ENCODE measurements at places on chromosomes 6 and 20.

- no peak for DNase-seq
These were observed 135.7 kb downstream of the BTBD3 start for GRCh38 chr20:12053353-12053752.

- no peak for DNase-seq
These were observed 268.0 kb downstream of the LRFN2 start for GRCh38 chr6:40319124-40319523.

DNA sequence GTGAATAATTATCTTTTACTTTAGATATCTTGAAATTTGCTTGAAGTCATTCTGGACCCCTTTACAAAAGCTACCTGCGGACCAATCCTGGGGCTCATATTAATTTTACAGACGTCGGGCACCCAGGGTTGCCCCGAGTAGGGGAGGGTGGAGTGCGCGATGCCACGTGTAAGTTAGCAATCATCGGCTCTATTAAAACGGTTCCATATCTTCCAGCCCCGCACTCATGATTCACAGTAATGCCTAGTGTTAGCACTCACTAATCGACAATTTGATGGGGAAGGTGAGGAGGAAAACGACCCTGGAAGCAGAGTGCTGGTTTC lies 34.9 kb upstream of the TCF21 start:
- no peak for DNase-seq

DNA sequence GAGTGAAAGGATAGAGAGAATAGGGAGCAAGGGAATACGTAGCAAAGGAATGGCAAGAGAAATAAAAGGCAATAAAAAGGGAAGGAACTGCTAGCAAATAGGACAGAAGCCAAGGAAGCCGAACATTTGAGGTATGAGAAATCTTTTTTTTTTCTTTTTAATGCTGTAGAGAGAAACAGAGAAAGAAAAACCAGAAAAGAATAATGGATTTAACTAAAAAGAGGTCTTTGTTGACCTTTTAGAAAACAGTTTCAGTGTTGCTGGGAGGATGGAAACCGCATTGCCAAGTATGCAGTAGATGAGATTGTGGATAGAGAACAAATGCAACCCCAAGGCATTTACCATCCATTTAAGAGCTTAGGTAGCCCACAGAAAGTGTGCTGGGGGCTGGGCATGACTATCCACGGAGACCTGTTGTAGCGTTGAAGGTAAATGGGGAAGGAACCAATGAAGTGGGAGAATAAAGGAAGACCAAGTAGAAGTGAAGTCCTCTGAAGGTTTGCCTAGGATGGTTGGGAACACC lies 23.3 kb upstream of the C6orf62 start:
- no peak for DNase-seq

GRCh38 chr6:33692760-33693158 lies 18.7 kb downstream of the UQCC2 start:
- DNase-seq, result peak; percentile 34

DNA sequence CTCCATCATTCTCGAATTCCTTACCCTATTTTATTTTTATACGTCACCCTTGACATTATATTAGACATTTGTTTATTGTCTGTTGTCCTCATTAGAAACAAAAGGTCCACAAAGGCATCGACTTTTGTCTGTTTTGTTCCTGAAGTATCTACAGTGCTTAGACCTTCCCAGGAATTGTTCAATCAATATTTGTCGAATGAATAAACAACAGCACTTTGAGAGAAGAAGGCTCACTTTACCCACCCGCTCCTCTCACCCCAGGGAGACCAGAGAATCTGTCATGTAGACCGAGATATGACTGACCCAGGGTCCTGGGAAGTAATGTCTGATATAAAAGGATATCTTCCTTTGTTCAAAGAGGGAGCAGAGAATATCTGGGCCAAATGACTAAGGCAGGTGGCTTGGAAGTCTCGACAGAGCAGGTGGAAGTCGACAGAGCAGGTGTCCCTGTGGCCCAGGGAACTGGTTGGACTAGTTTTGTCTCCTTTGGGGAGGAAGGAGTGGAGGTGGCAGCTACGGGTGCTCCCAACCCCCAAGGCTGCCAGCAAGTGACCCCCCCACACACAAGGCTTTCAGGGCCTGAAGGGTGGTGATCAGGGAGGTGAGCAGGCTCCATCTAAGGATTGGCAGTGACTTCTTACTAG lies 14.8 kb upstream of the CHMP4B start:
- no peak for DNase-seq

GRCh38 chr6:89118931-89119330 lies 1.1 kb upstream of the SRSF12 start:
- no peak for DNase-seq

DNA sequence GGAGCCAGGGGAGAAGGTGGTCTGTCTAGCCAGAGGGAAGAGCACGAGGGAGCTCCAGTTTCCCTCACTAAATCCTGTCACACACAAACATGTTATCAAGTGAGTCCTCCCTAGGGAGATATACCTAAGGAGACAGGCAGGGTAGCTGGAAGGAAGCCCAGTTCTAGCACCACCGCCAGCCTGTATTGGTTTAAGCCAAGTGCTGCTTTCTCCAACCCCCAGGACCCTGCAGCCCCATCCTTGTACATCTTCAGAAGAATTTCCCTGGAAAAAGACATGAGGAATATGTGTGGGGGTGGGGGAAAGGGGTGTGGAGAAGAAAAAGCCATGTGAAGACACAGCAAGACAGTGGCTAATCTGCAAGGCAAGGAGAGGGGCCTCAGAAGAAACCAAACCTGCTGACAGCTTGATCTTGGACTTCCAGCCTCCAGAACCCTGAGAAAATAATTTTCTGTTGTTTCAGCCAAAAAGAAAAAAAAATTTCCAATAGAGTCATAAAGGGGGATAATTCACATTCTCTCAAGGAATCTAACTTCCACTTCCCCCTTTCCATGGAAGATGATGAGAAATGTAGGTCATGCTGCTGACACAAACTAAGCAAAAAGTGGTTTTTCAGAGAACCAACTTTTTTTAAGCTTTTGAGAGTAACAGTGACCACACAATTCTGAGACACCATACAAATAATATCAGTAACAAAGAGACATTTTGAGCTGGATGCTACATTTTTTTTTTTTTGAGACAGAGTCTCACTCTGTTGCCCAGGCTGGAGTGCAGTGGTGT lies 103.2 kb upstream of the PRDM1 start:
- DNase-seq, result no peak

GRCh38 chr6:41335943-41336342 lies 535 bp downstream of the NCR2 start:
- no peak for DNase-seq

DNA sequence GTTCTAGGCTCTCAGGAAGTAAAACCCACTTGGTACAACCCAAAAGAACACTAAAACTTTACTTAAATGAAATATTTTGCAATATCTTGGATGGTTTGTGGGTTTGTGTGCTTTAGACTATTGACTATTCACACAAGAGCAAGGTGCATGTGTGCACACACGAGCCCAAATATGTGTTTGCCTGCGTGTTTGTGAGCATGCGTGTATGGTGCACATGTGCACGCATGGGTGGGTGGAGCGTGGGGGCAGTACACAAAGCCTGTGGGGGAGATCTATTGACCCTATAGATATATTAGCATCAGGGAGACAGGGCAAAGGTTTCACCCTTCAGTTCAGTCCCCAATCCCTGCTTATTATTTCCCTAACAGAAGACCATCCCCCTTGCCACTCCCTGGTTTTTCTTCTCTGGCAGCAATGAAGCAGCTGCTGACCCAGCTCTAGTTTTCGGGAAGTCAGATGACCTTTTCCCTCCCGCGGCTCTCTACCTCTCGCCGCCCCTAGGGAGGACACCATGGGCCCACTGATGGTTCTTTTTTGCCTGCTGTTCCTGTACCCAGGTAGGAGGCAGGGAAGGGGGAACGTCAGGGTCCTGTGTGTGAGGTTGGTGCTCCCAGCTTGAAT lies at the start of gene C2:
C2 (plus strand) TSS at position 476 of the 621 bp plus-strand sequence; CDS start at position 512, 36 bp downstream.
- DNase-seq, result no peak

DNA sequence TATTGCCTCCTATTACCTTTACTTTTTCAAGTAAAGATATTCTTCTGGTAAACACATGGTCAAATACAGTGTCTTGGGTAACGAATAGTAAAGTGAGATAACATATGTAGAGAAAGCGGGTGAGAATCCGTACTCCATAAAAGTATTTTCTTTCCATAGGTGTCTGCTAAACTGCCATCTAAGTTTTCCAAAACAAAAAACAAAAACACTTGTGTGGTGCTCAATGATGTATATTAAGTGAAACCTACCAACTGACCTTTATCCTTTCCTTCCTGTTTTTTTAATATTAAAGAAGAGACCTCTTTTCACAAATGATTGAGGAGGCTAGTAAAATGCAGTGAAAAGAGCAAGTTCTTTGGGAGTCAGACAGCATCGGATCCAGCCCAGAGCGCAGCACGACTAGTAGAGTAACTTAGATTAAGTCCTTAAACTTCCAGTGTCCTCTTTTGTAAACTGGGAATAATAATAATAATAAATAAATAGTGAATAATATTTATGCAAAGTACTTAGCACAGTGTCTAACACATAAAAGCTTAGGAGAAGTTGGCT lies 437 bp upstream of the CDKAL1 start:
- no peak for DNase-seq

DNA sequence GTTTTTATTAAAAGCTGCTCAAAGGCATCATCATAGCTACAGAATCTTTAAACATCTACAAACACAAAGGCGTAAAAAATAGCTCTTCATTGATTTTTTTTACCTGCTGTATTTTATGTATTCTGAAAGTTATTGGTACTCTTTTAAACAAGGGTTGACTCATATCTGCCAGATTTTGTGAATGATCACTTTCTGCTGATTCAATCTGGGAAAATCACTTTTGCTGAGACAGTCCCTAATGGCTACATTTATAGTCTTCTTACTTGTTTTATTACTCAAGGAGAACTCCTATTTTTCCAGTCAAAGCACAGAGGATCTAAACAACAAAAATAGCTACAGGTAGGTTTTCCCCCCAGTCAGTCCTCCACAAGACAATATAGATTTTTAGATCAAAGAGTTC lies 739.0 kb downstream of the CBLN4 start:
- DNase-seq, result no peak

DNA sequence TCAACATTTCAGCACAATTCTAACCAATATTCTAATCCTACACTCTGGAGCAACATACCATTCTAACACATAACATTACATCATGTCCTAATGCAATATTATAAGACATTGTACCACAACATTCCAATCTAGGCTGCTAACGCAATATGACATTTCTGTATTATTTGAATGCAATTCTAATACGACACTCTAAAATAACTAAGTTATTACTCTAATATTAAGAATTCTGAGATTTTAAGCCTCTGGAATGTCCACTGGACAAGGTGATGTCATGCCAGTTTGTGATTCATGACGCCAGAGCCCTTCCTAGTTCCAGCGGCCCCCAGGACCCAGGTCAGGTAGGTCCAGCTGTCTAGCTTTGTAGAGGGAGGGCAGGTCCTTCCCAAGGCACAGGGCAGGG lies 69.7 kb upstream of the SIRPA start:
- no peak for DNase-seq

GRCh38 chr6:121516331-121516730 lies 80.9 kb downstream of the GJA1 start:
- DNase-seq, result no peak

DNA sequence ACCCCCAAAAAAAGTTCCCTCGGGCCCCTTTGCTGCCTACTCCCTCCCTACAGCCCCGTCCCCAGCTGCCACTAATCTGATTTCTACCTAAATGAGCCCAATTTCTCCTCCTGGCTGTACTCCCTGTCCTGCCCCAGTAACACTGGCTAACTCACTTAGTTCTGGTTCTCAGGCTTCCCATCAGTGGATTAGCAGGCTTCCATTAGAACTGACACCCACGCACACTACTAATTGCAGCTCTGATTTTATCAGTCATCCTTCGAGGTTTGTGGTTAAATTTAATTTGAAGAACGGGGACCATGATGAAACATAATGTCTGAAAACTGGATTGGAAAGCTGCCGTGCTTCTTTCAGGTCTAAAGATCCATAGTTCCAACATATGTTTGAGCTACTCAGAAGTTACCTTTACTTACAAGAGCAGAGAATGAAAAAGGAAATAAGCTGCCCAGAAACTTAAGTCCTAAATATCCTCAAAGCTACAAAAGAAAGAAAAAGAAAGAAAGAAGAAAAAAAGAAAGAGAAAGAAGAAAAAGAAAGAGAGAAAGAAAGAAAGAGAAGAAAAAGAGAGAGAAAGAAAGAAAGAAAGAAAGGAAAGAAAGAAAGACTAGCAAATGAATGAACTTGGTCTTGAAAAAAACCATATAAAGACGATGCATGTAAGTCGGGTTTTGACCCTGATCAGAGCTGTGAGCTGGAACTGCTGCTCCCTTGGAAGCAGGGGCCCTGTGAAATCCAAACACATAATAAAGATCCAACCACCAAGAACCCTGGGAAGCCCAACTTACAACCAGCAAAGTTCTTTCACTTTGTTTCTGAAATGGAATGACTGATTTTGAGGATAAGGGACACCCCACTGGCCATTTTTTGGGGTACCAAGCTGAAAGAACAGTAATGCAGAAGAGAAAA lies 51.7 kb downstream of the CNKSR3 start:
- no peak for DNase-seq

- DNase-seq, result no peak
These were observed 27.3 kb downstream of the NQO2 start for GRCh38 chr6:3026791-3027626.

DNA sequence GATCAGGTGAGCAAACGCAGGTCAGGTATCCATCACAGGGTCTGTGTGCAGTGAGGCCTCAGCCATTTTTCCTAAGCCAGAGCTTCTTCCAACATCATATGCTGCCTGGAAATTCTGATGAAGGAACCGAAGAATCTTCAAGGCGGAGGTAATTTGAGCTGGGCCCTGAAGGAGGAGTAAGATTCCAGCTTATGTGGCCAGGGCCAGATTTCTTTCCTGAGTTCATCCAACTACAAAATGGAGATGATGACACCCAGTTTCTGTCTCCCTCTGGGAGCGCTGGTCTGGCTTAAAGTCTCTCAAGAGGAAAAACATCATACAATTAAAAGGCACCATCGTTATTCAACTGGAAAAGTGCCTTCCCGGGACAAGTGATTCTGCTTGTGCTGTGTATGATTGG lies 6.9 kb upstream of the MANBAL start:
- no peak for DNase-seq

DNA sequence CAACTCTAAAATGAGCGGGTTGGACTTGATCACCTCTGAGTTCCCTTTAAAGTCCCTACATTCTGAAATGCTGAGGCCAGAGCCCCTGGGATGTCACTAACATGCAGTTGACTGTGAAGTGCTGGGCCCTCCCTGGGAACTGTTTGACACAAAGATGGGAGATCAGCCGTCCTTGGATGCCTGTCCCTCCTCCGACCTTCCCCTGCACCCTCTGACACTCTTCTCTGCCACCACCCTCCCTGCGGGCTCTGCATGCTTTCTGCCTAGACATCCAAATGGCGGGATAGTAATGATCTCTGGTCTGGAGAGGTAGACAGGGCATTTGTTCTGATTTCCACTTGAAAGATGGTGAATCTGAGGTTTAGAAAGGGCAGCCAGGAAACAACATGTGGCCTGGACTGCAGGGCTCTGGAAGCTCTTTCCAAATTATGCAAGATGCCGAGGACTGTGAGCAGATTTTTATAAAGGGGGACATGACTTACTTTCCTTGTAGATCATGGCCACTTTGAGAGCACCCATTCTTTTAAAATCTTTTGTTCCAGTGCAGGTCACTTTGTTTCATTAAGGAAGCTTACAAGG lies 113.2 kb downstream of the ZDHHC14 start:
- no peak for DNase-seq

Measured in T-helper 17 cell (primary cell).